Kidney glomerular epithelial cell (primary cell): ENCODE measurements at places on chromosomes 12 and 14.
A peak's percentile ranks its signal among the peaks of the same experiment; 100 is the strongest.

DNA sequence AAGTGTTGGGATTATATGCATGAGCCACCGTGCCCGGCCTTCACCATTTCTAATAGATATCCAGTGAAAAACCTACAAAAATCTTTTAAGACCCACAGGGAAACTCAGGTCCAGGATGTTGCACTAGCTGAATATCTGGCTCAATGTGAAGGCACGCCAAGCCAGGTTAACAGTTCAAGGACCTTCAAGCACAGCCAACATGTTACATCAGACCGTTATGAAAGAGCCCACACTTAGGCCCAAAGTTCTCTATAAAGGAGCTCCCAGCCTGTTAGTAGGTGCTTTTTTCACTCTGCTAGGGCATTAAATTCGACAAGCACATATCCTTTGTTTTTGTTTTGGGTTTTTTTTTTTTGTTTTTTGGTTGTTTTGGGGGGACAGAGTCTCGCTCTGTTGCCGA is 69.0 kb downstream of the OTX2 start:
- no peak for DNase-seq

DNA sequence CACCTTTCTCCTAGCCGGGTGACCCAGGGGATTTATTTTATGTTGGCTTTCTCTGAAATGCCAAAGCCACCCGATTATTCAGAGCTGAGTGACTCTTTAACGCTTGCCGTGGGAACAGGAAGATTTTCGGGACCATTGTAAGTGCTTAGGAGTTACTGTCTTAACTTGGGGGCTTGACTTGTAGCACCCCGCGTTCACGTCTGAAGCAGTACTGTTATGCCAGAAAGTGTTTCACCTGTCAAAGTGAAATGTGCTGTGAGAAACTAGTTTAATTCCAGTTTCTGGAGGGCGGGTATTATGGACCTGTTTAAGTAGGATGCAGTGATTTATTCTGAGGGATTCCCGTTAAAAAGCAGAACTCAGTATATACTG is 218 bp downstream of the LYSET start:
- DNase-seq, result no peak

DNA sequence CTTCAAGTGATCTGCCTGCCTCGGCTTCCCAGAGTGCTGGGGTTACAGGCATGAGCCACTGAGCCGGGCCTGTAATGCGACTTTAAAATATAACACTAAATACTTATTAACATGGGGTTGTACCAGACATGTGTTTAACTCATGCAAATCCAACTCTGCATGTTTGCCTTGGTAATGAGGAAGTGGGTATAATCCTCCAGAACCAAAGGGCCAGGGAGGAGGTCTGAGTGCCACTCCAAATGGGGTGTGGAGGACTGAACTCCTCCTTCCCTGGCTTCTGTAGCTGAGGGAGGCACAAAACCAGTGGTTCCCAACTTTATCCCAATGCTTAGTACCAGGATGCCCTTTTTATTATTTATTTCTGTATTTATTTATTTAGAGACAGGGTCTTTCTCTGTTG is 61.6 kb upstream of the MED13L start:
- DNase-seq, result no peak

- DNase-seq, result no peak
Measured at GRCh38 chr14:60862283-60862682, 118.6 kb downstream of the TRMT5 start.

DNA sequence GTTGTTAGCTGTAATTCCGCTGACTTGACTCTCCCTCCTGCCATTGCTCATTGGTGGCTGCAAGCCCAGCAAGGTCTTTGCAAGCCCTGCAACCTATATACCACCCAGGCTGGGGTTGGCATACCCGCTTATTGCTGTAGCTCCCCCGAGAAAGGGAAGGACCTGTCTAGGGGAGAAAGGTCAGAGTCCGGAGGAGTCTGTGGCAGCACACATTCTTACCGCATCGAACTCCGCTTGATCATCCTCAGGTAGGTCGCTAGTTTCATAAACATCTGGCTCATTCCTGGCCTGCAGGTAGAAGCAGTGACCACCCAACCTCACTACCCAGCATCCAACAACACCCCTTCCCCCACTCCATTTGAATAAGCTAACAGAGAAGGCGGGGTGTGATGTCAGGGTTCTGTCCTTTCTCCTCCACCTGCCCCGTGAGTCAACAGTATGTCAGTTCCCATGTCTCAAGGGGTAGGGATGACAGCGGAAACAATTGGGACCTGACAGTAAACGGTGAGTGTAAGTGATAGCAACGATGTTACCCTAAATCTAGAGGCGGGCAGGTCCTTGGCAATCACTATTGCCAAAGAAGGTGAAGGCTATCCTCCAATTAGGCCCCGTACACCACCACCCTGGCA is 1.1 kb downstream of the DCTN2 start:
- DNase-seq, result no peak

- no peak for DNase-seq
Measured at GRCh38 chr14:95185767-95186392, 28.6 kb upstream of the DICER1 start.

GRCh38 chr12:94874518-94875302 is 128.8 kb downstream of the NDUFA12 start:
- no peak for DNase-seq

- DNase-seq, result no peak
Measured at GRCh38 chr14:102215071-102215470, 75.4 kb downstream of the WDR20 start.

- peak; percentile 61 for DNase-seq
Measured at GRCh38 chr14:51304438-51304837, 64.4 kb downstream of the TMX1 start.

DNA sequence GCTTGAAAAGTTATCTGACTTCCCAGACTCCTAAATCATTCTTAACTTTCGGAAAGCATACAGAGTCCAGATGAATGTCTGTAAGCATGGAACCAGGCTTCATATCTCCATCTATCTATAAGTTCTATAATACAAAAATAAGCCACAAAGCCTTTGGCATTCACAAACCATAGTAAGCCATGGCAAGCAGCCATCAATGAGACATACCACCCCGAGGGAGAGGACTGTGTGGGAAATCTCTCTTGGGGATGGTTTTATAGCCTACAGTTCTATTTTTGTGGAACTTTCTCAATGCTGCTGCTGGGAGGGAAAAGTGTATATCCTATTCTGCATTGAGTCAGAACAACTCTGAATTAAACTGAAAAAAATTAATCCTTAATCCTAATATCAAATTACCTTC is 20.4 kb downstream of the EGLN3 start:
- DNase-seq, result no peak

DNA sequence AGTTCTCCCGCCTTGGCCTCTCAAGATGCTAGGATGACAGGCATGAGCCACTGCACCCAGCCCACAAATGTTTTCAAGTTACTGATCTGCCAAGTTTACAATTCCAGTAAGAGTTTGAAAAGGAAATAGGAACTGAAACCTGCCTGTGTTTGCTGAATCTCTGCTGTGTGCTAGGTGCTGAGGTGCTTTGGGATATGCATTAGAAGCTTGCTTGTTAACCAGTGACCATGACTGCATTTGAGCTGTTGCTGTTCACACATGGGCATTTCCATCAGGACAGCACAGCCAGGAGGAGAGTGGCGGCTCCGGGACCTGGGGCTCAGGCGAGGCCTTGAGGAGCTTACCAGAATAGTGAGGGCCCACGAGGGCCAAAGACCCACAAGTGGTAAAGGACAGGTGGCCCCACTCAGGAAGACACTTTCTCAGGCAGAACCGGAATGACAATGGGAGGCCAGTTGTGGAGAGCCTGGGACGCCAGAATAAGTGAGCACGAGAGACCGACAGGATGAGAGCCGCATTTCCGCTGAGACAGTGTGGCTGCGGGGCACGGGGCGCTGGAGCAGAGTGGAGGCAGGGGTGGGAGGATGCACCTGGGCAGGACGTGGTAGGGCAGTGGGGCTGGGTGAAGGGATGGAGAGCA is 54.5 kb upstream of the MMP17 start:
- no peak for DNase-seq

DNA sequence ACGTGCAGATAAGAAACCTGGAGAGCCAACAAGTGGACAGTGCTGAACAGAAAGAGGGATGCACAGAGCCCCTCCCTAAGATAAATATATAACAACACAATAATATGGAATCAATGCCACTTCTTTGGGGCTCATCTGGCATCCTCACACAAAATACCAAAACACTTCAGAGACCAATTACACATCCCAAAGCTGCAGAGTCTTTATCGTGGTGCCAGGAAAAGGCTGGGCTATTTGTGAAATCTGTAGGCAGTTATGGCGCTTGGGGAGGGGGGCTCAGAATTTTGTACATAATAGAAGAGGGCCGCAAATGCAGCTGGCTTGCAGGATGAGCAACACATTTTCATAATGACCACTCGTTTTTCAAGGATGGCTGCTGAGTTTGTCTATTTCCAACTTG is 160.4 kb upstream of the NOS1 start:
- no peak for DNase-seq

GRCh38 chr14:29757188-29757680 is 170.4 kb downstream of the PRKD1 start:
- no peak for DNase-seq

GRCh38 chr12:93223440-93224426 is 154.0 kb upstream of the NUDT4 start:
- no peak for DNase-seq

GRCh38 chr14:80781972-80782367 is 159.6 kb downstream of the CEP128 start:
- peak; percentile 37 for DNase-seq

DNA sequence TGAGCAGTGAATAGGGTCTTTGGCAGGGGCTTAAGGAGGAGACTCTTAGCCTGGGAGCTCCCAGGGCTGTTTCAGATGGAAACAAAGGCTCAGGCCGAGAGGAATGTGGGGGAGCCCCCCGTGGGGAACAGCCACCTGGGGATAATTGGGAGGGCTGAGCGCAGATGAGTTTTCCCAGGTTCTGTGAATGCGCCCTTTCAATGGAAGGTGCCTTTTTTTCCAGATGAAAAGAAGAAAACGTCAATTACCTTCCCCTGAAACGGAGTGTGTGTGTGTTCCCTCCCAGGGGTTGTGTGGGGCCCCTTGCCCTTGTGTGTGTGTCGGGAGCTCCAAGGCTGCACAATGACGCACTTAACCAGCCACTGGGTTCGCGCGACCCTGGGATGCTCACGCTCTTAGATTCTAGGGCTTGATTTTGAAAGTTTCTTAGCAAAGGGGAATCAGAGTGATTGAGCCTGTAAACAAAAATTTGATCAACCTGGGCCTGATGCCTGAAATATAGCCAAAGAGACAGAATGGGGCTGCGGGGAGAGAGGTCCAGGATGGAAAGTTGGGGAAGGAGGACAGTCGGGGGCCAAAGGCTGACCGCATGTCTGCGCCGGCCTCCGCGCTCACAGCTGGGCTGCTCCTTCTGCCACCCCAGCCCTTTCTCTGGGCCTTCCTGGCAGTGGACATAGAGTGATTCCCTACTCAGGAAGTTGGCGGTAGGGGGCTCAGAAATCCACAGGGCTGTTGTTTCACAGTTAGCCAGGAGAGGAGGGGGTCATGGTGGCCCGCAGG is 14.6 kb downstream of the MEG3 start:
- DNase-seq, result no peak

GRCh38 chr12:47017901-47018475 is 61.4 kb upstream of the PCED1B start:
- DNase-seq, result no peak

DNA sequence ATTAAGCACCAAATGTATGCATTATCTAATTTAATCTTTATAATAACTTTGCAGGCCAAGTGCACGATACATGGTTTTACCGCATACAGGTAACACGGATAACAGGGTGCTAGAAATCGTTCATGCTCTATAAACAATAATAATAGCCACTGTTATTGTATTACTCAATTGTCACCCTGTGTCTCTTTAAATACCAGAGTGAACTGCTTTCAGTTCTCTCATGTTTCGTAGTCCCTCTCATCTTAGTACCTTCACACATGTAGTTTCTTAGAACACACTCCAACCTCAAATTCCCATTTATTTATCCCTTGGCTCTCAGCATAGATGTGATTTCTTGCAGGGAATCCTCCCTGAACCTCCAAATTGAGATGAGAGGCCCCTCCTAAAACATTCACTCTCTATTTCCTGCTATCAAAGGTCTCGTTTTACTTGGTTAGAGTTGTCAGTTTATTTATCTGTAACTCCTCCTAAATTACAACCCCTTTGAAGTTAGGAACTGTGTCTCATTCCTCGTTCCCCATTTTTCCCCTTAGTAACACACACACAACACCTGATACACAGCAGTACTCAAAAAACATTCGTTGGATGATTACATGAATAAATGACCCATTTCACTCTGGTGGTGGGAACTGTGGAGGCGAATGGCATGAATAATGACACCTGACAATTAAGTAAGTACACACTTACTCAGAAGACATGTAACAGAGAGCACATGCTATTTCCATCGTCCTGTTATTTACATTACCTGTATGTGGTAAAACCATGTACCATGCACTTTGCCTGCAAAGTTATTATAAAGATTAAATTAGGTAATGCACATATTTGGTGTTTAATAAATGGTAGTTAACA is 134.6 kb downstream of the BTG1 start:
- no peak for DNase-seq

DNA sequence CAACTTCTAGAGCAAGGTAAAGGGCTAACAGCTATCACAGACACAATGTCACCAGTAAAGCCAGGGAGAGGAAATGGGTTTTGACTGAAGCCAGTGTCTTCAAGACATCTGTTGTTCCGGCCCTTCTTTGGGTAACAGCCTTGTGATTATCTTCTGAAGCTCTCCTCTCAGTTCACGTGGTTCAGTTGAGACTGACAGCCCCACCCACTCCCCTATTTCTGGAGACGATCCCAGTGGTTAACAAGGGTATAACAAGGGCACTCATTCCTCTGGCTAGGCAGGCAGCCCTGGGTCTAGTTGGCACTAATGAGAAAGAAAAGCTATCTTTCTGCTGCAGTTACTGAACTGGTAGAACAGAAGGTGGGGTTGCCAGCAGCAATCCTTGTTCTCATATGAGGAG is 6.9 kb downstream of the GNPTAB start:
- DNase-seq, result no peak
